Right lung (tissue), 10 donors: ENCODE measurements at places on chromosomes 13 and 19. TPM values are rescaled to one million over a fixed set of nuclear protein-coding genes. Genes with fewer than 3 reads are reported as not detected.

- no peak for DNase-seq
These were observed 8.5 kb downstream of the MLLT1 start for GRCh38 chr19:6271251-6271650.

Gene ZNF548
- polyA plus RNA-seq = 37.1 TPM

DNA sequence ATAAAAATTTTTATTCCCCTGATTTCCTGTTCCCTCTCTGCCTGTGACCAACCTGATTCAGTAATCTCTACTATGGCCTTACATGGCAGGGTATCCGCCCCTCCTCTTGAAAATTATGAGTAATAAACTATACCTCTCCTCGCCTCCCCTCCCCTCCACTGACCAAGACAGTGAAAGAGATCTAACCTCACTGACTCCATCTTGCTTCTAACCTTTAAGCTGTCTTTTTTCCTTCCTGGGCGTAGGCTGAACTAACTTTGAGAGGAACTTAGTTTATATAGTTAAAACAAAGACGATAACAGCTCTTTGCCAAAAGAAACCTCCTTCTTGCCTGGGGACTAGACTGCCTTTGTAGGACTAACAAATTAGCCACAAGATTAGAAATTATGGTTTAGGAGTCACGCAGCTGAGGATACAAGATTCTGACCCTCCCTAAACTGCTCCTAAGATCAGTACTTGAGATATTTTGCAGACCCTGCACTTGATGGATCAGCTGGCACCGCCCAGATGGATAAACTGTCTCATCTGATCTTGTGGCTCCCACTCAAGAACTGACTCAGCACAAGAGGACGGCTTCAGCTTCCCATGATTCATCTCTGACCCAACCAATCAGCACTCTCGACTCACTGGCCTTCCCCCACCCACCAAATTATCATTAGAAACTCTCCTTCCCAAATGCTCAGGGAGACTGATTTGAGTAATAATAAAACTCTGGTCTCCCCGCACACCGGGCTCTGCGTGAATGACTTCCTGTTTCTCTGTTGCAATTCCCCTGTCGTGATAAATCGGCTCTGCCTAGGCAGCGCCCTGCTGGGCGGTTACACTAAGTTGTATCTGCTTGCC lies 187.1 kb downstream of the TDRD3 start:
- no peak for DNase-seq

GRCh38 chr13:73556128-73556527 lies 497.3 kb downstream of the KLF5 start:
- no peak for DNase-seq

- DNase-seq = no peak
These were observed 75.9 kb upstream of the DOCK9 start for GRCh38 chr13:99053636-99054233.
